ENCODE measurements at places on chromosomes 11 and 22.

DNA sequence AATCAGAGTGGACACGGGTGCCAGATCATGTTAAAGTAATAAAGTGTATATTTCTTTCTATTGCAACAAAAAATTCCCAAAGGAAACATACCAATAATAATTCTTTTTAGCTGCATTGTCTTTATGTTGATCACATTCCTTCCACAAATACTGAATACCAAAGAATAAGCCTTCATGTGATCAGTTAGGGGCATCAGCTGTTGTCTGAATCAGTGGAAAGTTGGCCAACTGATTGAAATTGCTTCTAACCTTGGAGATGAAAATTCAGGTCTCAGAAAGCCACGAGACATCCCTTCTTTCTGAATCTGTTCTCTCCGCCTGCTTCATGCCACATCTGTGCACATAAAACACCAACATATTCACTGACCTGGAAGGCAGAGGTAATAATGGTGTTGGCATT, 785.2 kb downstream of the KCNA4 start:
- DNase-seq = no peak

DNA sequence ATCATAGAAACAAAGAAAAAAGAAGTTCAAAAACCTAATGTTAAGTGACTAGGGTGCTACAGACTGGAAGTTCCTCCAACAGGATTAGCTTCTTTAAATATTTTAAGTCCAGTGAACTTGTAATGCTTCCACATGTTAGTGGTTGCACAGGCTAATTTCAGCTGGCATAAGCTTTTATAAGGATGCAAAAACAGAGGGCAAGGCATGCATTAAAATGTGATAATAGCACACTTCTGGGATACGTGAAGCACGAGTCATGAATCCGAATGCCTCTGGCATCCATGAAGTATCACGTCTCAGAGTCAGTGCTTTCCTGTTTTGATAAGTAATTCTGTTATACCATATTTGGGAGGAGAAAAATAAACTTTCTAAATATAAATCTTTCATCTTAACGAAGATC, 106.8 kb downstream of the DCDC1 start:
- no peak for DNase-seq

- DNase-seq = no peak
Observed at GRCh38 chr11:128047026-128047425, 540.3 kb downstream of the ETS1 start.

DNA sequence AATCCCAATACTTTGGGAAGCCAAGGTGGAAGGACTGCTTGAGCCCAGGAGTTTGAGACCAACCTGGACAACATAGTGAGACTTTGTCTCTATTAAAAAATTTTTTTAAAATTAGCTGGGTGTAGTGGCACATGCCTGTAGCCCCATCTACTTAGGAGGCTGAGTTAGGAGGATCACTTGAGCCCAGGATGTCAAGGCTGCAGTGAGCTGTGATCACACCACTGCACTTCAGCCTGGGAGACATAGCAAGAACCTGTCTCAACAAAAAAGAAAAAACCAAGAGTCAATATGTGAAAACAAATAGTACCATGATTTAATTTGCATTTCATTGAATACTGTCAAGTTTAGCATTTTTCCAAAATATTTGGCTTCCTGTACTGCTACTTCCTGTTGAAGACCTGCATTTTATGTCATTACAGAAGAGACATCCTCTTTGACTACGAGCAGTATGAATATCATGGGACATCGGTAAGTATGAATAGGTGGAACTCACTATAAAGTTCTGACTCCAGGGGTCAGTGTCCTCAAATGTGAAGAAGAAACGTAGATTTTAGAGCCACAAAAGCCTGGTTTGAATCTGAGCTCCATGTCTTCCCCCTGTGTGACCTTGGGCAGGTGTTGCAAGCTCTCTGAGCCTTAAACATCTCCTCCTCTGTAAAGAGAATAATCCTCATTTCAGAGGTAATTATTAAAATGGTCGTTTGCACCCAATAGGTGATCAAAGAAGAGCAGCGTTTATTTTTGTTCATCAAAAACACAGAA, 16.0 kb downstream of the CDC45 start:
- DNase-seq = no peak

- no peak for DNase-seq
Observed at GRCh38 chr11:42225664-42226063, 766.2 kb upstream of the LRRC4C start.

DNA sequence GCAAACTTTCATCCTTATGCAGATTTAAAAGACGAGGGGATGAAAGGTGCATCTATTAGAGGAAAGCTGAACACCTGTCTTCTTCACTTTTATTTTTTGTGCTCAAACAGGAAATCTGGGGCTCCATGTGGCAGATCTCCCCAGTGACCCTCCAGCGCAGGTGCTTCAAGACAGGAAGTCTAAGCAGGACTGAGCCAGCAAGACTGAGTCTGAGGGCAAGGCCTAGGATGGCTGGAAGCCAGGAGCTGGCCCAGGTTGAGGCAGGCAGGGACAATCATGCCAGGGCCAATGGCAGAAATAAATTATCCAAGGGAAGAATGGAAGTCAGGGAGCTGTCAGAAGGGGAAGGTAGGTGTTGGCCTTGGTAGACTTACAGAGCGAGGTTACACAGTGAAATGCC, 101.1 kb upstream of the SPON1 start:
- DNase-seq = no peak

DNA sequence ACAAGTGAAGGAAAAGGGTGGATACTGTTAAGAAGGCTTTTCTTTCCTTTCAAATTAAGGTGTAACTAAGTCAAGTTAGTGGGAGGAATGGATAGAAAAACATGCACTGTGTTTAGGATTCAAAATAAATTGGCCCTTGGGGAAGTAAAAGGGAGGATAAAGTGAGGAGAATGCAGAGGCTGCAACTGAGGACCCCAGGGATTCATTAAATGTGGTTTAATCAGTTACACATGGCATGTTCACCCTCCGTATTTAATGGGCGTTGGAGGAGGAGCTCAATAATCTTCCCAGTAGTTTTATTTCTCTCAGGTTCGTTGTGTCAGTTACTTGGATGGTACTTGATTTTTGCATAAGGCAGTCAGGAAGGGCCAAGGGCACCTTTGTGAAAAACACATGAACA, 966.3 kb downstream of the JRKL start:
- no peak for DNase-seq

- no peak for DNase-seq
Observed at GRCh38 chr11:14242733-14243132, 116.2 kb downstream of the RRAS2 start.

DNA sequence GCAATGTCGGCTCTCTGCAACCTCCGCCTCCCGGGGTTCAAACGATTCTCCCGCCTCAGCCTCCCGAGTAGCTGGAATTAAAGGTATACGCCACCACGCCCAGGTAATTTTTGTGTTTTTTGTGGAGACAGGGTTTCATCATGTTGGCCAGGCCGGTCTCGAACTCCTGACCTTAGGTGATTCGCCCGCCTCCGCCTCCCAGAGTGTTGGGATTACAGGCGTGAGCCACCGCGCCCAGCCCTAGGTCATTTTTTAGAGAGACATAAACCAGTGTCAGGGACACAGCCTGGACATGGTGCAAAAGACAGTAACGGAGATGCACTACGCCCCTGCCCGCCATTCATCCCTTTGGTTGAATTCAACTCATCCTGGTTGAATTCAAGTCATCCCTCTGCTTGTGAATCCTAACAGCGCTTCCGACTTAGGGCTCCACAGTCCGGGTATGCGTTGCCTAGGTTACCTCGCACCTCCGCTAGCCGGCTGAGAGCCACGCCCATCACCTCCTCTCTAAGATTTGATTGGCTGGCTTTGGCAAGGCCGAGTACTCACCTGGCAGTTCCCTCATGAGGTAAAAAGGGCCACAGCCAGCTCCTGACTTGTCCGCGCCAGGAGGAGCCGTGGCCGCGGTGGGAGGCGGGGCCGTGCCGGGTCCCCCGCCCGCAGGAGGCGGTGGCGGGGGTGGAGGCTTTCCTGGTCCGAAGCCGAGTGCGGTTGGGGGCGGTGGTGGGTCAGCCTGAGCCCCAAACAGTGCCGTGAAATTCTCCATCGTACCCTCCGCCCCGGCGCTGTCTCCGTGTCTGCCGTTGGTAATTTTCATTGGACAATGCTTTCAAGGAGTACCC, at the start of gene MED19:
Gene MED19, minus strand, starts transcription at position 802 of the 842 bp plus-strand sequence. Its CDS starts 36 bp downstream, at position 766.
- DNase-seq = peak; percentile 73

DNA sequence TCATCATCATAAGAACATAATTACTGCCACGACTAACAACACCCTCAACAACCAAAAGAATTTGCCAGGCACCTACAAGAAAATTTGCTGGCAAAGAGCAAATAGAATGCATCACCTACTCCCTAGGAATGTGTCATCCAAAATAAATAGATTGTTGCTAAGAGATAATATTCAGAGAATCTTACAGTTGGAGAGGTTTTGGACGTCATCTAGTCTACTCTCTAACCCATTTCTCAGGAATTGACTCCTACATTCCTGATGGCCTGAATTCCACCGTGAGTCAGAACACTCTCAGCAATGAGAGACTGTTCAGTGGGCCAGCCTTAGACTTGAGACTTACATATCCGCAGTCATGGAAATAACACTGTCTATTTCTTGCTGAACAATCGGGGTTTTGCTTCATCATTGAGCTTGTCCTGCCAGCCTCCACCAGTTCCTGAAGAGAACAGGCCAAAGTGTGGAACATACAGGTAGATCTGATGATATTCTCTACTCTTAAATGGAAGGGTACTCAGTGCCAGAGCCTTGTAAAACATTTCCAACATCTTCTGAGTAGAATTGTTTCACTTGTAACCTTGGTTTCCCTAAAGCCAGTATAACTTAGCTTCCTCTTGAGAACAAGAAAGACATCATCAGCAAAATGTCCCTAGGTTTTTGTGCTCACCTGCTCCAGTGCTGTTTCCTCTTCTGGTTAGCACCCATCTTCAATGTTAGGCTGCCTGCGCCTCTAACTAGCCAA, 8.3 kb downstream of the KIRREL3 start:
- DNase-seq = no peak

- no peak for DNase-seq
Observed at GRCh38 chr11:23112987-23113886, 253.0 kb upstream of the CCDC179 start.

GRCh38 chr11:31656051-31656450, 146.5 kb downstream of the ELP4 start:
- no peak for DNase-seq

GRCh38 chr11:86056351-86056854, 12.5 kb downstream of the PICALM start:
- DNase-seq = no peak

DNA sequence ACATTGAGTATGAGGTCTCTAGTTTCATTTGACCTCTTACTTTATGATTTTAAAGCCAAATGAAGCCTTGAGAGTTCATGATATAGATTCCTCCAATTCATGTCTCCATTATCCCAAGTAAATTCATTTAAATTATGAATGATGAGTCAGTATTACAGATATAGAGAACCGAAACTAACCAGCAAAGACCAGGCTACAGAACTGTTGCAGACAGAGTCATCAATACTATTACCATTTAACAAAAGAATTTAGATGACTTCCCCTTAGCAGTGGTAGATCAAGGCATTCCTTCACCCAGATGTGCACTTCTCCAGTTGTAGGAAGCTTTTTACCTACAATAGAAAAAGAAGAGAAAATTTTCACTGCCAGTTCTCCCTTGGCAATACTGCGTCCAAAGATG, 11.8 kb upstream of the CCDC89 start:
- no peak for DNase-seq

- no peak for DNase-seq
Observed at GRCh38 chr11:46725338-46726205, 6.6 kb downstream of the F2 start.

GRCh38 chr22:28188178-28188879, 269.3 kb upstream of the PITPNB start:
- DNase-seq = no peak

DNA sequence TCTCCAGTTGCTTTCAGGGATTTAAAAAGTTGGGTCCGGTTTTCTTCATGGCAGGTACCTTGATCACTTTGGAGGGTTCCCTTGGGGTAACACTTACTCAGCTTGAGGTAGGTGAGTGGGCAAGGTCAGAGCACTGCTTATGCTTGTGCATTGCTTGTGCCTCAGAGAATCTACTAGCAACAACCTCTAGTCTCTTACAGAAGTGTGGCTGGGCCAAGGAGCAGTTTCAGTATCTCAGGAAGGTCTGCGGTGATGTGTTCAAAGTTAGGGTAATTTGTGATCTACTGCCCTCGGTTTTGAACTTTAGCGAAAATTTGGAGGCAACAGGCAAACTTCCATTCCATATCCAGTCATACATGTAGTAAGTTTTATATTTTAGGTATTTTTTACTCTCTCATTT, 62.8 kb downstream of the NCAM1 start:
- DNase-seq = no peak

DNA sequence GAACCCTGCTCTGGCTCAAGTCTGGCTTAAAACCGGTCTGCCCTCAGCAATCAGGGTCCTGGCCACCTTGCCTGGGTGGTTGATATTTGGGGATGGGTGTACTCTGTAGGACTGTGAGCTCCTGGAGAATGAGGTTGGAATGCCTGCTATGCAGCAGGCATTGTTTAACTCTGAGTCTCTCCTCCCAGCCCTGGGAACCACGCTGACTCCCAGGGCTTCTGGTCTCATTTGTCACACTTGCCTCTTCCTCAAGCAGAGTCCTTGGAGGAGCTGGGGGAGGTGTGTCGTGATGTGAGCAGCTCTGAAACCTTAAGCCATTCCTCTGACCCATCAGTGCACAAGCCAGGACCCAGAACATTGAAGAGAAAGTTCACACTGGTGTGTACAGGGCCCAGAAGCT, 340.1 kb downstream of the MN1 start:
- DNase-seq = no peak

GRCh38 chr11:9719566-9720289, 55.9 kb downstream of the SWAP70 start:
- no peak for DNase-seq

DNA sequence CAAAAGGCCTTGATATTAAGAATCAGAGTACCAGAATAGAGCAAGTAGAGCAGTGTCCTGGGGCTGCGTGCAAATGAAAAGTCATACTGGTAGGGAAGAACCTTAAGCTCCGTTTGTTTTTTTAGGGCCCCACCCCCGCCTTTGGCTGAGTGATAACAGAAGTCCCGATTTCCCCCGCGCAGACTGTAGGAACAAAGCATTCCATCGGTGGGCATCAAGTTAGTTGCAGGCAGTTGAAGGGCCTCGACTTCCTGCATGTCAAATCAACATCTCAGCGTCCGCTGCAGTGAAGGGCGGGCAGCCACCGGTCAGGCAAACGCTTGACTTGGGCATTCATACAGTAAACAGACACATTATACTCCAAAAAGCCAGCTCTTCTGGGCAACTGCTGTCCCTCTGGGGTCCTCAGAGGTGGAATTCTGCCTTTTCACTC, 11.7 kb downstream of the LRP4 start:
- no peak for DNase-seq

DNA sequence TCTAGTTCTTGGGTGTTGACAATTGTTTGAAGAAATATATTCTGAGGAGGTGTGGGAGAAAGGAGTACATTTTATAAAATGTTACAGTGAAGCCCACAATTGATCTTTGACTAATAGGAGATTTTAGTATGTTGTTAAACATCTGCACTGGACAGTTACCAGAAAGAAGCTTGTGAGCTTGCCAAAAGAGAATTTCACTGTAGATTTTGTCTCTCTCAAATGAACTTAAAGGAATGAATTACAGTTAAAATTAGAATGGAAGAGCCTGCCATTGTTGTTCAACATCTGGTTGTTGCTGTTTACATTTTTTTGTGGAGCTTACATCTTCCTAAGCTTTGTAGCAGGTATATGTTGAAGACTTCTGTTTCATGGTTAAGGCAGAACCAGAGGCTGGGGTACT, 620.5 kb upstream of the CCDC179 start:
- no peak for DNase-seq

Measured in amygdala (tissue), 56 donors.